ENCODE measurements at places on chromosomes 16 and 17. TPM values are rescaled to one million over a fixed set of nuclear protein-coding genes. Genes with fewer than 3 reads are reported as not detected.

The KLHL10 gene
- polyA plus RNA-seq = 0.26 TPM

DNA sequence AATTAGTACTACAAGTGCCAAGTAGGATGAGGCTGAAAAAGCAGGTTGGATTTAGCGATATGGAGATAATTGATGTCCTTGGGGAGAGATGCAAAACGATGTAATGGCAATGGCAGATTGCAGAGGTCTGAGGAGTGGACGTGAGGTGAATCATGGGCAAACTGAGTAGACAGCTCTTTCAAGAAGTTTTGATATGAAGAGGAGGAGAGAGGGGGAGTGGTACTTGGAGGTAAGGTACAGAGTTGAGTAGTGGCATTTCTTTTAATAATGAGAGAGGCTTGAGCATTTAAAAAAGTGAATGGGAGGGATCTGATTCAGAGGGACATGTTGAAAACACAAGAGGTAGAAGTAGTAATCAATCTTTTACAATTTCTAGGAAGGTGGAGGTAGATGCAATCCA lies 17.7 kb upstream of the VPS4A start:
- DNase-seq = no peak

- no peak for DNase-seq
Measured at GRCh38 chr17:56830726-56831368, 2.9 kb downstream of the C17orf67 start.

GRCh38 chr16:1729026-1729425 lies 23.0 kb downstream of the MAPK8IP3 start:
- DNase-seq = no peak

DNA sequence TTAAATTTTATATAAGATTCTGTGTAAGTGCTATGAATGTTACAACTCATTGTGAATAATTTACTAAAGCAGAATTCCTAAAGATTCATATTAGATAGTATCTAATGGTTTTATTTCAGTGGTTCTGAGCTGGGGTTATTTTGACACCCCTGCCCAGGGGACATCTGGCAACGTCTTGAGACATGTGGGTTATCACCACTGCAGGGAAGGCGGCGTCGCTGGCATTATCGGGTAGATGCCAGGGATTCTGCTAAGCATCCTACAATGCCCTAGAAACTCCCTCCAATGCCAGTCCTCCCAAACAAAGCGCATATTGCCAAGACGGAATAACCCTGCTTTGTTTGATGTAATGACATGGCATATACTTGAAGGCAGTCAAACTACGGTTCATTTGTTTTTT lies 372.3 kb upstream of the ZFHX3 start:
- no peak for DNase-seq

All from renal cortex interstitium (tissue), 15 donors.